ENCODE measurements at places on chromosomes 1 and 21.

DNA sequence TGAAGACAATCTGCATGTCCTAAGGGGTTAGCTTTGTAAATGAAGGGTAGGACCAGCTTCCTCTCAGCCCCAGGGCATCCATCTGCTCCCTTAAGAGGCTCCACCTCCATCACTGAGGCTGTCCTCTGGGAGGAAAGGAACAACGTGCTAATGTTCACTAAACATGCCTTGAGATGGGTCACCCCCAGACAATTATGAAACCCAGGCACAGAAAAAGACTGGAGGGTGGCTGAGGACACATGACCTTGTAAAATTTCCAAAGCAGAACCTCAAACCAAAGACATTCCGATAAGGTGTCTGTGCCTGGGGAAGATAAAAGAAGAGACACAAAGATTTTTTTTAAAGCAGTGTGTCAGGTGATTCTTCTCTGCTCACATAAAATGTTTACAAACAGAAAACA is 37.6 kb upstream of the ZNF124 start:
- DNase-seq, result no peak

DNA sequence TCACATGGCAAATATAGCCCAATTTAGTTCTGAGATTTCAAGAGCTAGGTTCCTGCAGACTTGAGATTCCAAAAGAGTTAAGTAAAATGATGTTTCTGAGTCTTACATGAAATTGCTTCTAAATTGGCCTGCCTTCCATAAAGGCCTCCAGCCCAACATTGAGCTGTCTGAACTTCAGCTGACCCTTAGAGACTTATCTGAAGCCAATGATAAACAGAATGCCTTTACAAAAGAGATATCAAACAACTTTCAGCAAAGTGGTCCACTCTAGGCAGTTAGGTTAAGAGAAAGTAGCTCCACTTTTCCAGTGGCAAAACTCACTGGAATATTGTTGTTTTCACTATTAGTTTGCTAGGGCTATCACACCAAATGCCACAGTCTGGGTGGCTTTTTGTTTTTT is 6.3 kb upstream of the RC3H1 start:
- no peak for DNase-seq

- DNase-seq, result no peak
Observed at GRCh38 chr1:235077571-235078479, 50.8 kb downstream of the TOMM20 start.

DNA sequence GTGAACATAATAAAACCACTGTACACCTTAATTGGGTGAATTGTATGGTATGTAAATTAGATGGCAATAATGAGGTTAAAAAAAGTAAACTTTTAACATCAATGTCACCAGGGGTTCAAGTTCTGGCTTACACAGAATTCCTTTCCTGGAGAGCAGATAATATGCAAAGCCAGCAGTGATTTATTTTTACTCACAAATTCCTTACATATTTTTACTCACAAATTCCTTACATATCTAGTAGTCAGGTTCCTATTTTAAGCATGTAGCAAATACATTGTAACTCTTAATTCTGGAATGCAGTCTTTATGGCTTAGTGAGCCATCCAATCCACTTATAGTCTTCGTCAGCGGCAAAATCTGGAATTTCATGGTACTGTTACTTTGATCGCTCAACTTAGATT is 1.3 kb upstream of the UBE4B start:
- DNase-seq, result no peak

GRCh38 chr1:211126622-211127021 is 7.3 kb downstream of the KCNH1 start:
- no peak for DNase-seq

DNA sequence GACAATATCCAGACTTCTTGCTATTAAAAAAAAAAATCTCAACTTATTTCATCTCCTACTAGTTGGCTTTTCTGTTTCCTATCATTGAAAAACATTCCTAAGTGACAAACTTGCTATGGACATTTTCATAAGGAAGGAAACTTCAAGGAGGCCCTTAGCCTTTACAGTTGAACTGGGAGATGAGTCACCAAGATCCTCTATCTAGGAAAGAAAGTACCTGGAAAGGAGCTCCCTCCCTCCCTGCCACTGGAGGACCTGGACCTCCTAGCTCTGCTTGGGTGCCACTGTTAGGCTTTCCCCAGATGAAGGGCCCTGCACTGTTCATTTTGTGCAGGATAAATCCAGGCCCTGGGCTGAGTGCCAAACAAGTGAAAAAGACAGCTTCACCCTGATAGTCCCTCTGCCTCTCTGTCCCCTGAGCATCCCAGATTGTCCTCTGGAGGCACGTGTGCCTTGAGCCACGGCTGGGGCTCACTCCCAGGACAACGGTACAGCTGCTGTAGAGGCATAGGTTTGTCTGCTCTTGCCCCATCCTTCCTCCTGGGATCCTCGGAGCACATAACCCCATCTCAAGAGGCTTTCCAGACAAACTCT is 40.2 kb upstream of the SOX13 start:
- no peak for DNase-seq

GRCh38 chr21:45464309-45464708 is 59.3 kb downstream of the COL18A1 start:
- DNase-seq, result no peak

GRCh38 chr1:38451541-38451993 is 405.0 kb upstream of the POU3F1 start:
- no peak for DNase-seq

DNA sequence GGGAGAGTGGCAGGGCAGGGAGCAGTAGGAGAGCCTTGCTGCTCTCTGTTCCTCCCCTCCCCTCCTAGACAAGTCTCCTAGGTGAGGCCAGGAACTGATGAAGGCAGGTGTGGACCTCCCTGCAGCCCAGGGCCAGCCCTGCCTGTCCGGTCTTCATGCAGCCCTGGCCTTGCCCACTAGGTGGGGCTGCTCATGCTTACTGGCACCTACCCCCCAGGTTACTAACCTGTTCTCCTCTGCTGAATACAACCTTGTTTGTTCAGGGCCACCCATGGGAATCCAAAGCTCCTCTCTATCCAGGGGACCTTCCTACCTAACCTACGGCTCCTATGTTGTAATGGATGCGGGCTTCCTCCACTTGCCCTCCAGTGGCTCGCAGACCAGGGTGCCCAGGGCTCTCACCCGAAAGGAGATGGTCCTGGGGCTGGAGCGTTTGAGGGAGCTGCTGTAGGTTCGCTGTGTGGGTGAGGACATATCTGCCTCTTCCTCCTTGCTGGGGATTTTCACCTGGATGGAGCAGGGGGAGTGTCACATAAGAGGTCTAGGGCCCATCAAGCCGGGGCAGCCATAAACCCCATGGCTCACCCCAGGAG is 7.9 kb upstream of the TNNT2 start:
- DNase-seq, result peak; percentile 16

DNA sequence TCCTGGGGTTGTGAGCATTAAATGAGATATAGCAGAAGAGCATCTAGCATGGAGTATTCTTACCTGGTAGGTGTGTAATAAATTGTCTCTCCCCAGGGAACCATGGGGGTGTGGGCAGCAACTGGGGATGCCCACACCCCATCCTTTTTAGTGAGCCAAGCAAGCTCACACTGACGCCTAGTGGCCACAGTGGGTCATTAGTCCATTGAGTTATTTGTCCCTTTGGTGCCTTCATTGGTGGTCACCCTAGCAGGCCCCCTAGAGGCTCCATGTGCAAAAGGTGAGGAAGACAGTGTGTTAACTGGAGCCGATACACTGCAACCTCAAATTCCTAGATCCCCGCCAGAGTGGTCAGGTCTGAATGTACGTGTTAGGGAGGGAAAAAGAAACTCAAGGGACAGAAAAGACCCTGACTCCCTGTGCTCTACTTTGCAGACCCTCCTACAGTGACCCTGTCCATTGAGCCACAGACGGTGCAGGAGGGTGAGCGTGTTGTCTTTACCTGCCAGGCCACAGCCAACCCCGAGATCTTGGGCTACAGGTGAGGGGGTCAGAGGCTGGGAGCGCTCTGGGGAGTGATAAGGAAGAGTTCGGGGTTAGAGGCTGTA is 93.3 kb upstream of the CD1D start:
- DNase-seq, result no peak

GRCh38 chr1:41382480-41383090 is 21.4 kb downstream of the FOXO6 start:
- DNase-seq, result no peak

- DNase-seq, result no peak
Observed at GRCh38 chr1:60345621-60346020, 272.1 kb upstream of the C1orf87 start.

GRCh38 chr1:43143441-43143888 is 28.6 kb downstream of the EBNA1BP2 start:
- DNase-seq, result no peak

DNA sequence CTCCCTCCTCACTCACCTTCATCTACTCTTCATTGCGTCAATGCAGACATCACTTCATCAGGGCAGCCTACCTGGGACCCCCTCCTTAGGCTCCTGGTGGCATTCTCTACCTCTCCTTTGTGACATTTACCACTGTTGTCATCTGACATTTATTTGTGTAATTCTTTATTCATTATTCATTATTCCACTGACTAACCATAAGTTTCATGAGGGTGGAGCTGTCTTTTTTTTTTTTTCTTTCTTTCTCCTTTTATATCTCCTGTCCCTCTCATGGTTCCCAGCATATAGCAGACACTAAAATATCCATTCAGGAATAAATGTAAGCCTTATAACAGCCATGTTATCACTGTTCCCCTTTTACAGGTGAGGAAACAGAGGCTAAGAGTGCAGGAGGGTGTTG is 126.8 kb downstream of the KAZN start:
- no peak for DNase-seq

DNA sequence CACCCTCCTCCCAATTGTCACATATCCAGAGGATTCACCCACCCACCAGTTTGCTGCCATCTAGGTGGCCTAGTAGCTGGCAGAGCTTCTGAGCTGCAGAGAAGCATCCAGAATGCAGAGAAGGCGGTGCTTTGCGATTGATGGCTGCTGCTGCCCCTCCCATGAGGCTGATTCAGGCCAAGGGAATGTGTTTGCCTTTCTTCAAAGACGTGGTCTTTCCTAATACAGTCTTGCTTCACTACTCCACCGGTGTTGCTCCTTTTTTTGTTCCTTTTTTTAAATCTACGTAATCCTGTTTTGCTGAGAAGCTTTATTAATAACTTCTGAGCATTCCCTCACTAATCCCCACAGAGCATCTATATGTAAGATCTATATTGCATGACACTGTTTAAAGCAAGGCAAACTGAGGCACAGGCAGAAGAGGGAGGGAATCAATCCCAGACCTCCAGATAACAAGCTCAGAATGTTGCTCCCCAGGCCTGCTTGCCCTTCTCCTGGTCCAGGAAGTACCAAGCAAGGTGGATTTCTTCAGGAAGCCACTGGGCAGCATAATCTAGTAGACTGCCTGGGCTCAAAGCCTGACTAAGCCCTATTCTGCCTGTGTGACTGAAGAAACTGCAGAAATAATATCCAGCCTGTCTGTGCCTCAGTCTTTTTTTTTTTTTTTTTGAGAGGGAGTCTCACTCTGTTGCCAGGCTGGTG is 275.5 kb upstream of the FMN2 start:
- no peak for DNase-seq

GRCh38 chr21:41802198-41802584 is 35.3 kb upstream of the RIPK4 start:
- DNase-seq, result no peak

GRCh38 chr1:12619792-12620487 is 1.9 kb upstream of the DHRS3 start:
- no peak for DNase-seq

DNA sequence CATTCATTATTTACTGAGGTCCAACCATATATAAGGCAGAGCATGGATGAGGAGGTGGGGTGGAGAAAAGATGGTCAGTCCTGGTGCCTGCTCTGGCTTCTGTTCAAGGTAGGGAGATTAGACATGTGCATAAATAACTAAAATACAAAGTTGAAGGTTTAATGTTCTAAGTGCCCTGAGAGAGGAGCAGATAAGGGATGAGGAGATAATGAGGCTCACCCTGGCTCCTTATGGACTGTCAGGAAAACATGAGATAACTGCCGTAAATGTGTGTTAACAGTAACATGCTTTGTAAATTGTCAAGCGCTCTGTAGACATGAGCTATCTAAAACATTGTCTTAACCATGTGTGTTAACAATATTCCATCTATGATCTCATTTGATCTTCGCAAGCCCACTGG is 474.6 kb upstream of the USP24 start:
- no peak for DNase-seq

GRCh38 chr1:229287267-229287666 is 16.4 kb downstream of the RAB4A start:
- DNase-seq, result no peak

DNA sequence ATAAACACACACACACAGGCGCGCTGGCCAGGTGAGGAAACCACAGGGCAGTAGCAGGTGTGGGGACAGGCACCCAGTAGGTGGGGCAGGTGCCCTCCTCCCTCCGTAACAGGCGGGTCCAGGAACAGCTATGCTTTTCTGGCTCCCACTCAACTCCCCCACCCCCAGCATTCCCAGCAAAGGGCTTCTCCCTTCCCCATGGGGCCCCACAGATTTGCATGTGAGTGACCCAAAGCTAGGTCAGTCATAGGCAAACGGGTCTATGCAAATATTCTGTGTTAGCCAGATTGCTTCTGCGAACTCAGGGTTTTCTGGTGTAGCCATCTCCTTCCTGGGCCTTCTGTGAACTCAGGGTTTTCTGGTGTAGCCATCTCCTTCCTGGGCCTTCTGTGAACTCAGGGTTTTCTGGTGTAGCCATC is 114.2 kb downstream of the SIK1 start:
- no peak for DNase-seq

DNA sequence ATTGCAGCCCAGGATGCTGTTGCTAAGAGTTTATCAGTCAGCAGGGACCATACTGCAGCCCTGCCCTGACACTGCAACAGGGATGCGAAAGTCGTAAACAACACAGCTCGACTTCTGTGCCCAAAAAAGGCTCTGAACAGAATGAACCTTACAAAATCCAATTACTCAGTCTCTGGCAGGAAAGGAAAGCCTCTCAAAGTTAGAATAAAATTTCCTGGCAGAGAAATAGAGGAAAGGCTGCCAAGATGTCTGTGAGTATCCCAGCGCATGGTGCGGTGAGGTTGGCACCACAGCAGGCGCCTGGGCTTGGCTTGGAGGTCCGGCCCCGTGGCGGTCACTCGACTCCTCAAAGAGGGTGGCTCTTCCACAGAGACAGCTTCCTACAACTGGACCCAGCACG is 185.8 kb downstream of the PCP4 start:
- no peak for DNase-seq

GRCh38 chr1:8228253-8228652 is 89.7 kb upstream of the SLC45A1 start:
- no peak for DNase-seq

- DNase-seq, result no peak
Observed at GRCh38 chr1:18157968-18158367, 50.4 kb downstream of the IGSF21 start.

- no peak for DNase-seq
Observed at GRCh38 chr1:119225265-119225664, 84.8 kb upstream of the WARS2 start.

DNA sequence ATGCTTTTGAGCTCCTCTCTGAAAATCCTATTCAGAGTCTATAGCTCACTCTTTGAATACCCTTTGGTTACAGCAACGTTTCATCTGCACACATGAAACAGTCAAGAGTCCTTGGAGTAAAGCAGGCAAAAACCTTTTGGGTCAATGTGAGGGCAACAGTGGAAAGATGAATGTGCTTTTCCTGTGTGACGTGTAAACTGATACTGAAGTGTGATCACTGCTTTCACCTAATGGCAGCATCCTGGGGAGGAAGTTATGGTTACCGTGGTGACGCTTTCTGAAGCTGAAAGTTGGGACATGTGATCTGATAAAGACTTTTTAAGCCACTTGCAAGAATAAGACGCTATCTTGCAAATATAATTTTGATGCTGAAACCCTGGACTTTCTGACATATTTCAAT is 160.0 kb downstream of the SEC16B start:
- DNase-seq, result no peak
